NCI-H1092 (cell line): ENCODE measurements at places on chromosomes 4 and X.
A peak's percentile ranks its signal among the peaks of the same experiment; 100 is the strongest.

GRCh38 chr4:38109896-38110295 lies 149.7 kb downstream of the PTTG2 start:
- DNase-seq: no peak

DNA sequence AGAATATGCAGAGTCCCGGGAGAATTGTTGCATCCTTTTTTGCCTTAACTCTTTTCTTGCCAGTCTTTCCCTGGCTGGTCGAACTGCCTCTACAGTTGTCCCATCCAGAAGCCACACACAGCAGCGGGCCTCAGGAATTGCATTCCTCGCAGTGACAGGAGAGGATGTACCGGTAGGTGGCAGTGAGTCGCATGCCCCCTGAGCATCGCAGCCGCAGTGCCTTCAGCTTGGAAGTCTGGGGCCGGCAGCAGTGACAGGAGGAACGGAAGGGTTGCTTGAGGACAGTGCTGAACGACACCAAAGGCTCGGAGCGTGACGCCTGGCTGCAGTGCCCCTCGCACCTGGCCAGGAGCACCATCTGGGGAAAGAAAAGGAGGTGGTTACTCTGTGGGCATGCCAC lies 23.5 kb downstream of the NDP start:
- DNase-seq: no peak

GRCh38 chrX:41516999-41517765 lies 70.0 kb downstream of the NYX start:
- no peak for DNase-seq

- no peak for DNase-seq
Measured at GRCh38 chr4:48103483-48104139, 30.4 kb downstream of the TXK start.

GRCh38 chrX:102975016-102975415 lies 37.9 kb downstream of the RAB40AL start:
- DNase-seq: no peak

GRCh38 chrX:530726-531610 lies 99.6 kb upstream of the SHOX start:
- no peak for DNase-seq

GRCh38 chrX:105608745-105609144 lies 213.6 kb upstream of the NRK start:
- DNase-seq: no peak

GRCh38 chr4:41219421-41219950 lies 5.1 kb upstream of the APBB2 start:
- no peak for DNase-seq

DNA sequence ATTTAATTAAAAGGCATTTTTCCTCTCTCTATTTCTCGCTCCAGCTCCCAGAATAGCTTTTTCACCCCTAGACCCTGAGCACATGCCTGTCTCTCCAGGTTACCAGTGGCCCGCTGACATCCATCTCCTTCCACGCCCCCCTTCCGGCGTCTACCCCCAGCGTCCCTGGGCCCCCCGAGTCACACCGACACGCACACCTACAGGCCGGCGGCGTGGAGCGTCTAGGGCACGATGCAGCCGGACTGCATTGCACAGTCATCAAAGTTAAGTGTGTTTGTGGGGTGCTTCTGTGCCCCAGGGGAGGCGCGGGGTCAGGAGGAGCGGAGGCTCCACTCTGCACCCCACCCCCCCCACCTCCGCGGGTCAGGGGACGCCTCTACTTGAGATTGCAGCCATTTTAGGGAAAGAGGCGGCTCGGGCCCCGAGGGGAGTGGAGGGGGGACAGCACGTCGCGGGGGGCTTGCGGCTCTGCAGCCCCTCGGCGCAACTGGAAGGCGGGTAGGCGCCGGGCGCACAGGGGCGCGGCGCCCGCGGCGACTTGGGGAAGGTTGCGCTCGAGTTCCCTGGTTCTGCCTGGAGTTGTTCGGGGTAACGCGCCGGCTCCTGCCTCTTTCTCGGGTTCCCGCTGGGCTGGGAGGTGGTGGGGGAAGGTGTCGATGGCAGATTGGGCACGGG lies 112.7 kb downstream of the DHX15 start:
- no peak for DNase-seq

DNA sequence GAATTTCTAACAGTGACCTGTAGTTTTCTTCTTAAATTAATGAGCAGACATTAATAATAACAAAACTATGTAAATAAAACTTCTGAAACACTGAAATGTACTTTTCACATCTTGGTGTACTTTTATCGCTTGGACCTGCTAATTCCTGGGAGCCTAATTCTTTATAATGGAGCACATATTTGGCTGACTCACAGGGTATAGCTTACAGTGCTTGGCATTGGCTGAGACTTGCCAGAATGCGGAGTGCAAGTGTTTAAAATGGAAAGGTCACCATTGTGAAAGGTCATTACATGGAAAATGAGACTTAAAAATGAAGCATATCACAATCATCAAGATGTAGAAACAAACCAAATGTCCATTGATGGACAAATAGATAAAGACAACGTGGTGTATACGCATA lies 137.3 kb upstream of the PDLIM3 start:
- no peak for DNase-seq

- DNase-seq: no peak
Measured at GRCh38 chr4:26051240-26051639, 137.2 kb downstream of the SMIM20 start.

DNA sequence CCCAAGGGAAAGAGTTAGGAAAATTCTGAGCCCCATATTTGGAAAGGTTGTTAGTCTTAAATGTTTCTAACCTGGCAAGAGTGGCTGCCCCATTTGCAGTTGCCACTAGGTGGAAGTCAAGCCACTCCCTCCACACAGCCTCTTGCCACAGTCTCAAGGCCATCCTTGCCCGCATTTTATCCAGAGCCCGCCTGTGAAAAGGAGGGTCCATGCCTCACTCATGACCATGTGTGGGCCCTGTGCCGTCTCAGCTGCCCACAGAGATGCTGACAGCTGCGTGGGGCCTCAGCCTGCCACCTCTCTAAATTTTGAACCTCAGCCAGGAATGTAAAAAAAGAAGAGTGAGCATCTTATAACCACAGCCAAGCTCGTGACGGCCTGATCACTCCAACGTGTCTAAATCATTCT lies 201.5 kb upstream of the FAM241A start:
- peak; percentile 2 for DNase-seq

- no peak for DNase-seq
Measured at GRCh38 chr4:11631416-11631815, 202.7 kb upstream of the HS3ST1 start.

GRCh38 chr4:45663003-45663402 lies 460.9 kb downstream of the GABRG1 start:
- DNase-seq: no peak

DNA sequence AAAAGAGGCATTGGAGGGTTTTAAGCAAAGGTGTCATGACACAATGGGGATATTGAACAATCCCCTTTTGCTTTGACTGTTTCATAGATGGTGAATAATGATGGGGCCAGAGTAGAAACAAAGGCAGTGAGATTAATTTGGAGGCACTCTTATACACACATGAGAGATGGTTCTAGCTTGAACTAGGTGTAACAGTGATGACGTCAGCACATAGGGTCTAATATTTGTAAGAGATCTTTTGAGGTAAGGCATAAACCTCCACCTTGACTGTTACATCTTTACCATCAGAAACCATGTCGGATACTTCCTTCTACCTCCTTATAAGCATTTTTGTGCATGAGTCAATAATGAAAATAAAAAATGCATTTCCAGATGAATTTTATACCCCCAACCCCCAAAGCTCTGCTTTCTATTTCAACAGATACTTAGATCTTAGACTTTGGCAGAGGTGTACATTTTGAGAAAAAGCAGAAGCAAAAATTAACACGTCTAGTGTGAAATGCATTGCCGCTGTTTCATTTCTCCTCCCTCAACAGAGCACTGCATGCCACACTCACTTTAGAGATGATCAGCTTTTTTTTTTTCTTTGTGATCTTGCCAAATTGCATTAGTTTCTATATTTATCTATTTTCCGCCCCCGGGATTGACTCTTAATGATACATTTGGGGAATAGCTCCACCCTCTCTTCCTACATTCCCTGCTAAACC lies 87.2 kb downstream of the HS3ST1 start:
- DNase-seq: no peak

DNA sequence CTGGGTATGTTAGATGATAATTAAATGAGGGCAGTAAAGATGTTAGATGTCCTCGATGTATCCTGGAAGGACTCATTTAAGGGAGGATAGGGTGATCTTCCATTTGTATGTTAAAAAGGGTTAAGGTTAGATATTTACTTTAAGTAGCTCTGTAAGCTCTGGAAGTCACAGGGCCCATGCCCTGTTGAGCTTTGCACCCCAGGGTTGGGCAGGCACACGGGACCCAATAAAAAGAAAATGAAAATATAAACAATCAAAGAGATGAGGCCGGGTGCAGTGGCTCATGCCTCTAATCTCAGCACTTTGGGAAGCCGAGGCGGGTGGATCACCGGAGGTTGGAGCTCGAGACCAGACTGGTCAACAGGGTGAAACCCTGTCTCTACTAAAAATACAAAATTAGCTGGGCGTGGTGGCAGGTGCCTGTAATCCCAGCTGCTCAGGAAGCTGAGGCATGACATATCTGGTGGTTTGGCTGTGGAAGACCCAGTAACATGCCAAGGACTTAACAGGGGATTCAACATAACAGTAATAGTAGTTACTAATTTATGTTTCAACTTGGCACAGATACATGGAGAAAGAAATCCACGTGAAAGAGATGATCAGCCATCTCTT lies 16.9 kb upstream of the PHEX start:
- no peak for DNase-seq

- DNase-seq: peak; percentile 71
Measured at GRCh38 chr4:140861359-140862176, 105.4 kb upstream of the TBC1D9 start.

DNA sequence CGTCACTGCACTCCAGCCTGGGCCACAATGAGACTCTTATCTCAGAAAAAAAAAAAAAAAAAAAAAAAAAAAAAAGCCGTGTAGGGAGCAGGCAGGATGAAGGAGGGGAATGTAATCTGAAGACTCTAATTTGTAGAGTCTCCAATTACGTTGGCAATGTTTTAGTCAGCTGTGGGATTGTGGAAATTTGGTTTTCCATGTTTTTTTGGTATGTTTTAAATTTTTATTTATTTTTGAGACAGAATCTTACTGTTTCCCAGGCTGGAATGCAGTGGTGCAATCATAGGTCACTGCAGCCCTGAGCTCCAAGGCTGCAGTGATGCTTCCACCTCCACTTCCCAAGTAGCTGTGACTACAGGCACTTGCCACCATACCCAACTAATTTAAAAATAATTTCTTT lies 56.5 kb downstream of the NSD2 start:
- DNase-seq: no peak

- no peak for DNase-seq
Measured at GRCh38 chr4:80912350-80912749, 118.2 kb upstream of the BMP3 start.

- no peak for DNase-seq
Measured at GRCh38 chr4:5870701-5871100, 22.2 kb downstream of the CRMP1 start.

GRCh38 chr4:168039593-168039992 lies 52.7 kb upstream of the ANXA10 start:
- DNase-seq: no peak

DNA sequence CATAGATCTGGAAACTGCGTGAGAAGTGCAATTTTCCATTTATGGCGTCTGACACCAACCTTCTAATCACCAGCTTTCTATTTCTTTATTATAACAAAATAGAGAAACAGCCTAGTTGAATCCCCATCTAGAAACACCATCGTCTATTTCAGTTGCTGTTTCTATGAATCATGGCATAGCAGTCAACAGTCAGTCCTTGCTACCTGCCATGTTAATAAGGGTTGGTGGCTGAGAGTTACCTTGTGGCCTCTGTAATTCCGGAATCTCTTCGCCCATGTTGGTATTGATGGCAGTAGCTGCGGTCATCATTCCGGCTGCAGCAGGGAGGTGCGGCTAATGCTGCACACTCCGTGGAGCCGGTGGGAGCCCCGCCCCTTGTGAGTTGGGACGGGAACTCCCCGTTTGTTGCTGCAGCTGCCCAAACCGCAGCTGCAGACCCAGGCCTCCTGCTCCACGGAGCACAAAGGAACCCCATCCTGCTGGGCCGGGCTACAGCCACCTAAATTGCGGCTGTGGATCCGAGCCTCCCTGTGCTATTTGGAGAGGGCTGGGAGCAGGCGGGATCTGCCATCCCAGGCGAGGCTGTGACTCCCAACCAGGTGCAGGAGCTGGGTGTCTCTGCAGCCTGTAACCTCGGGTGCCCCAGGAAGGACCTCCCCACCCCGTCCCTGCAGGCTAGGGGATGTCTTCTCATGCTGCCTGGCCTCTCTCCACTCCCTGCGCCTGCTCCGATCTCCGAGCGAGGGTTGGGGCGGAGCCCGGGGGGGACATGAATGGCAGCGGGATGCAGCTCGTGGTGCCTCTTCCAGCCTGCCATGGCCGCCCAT lies 115.4 kb upstream of the STK26 start:
- no peak for DNase-seq

GRCh38 chr4:16415751-16416150 lies 189.5 kb upstream of the TAPT1 start:
- DNase-seq: no peak

DNA sequence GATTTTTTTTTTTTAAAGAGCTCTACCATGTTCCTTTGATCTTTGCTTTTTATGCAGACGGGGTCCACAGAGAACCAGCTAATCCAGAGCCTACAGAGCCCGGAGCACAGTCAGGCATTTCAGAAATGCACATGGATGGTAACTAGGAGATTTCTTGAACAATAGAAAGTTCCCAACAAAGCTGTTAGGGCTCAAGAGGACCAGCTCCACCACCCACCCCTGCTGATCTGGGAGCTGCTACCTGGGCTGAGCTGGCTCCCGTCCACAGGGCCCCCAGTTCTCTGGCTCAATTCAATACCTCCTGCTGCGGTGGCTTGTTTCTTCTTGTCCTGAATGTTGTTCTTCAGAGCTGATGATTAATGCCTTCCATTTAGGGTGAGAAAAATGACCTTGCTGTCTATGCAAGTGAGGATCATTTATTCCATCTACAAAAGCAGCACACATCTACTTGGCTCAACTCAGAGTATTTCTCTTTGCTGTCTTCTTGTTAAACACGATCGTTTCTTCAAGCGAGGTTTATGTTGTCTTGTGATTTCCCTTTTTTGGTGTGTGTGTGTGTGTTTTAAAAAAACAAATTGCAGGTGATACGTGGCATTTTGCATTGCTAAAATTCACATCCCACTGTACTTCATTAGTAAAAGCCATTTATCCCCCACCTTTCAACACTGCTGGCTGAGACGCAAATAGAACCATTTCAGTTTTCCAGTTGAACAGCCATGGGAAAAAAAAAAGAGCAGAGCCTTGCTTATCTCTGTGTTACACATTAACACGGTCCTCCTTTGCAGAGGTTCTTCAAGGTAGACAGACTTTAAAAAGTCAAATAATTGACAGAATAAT lies 31.3 kb downstream of the IGFBP7 start:
- no peak for DNase-seq

- DNase-seq: no peak
Measured at GRCh38 chrX:105265093-105265492, 44.6 kb upstream of the TEX13A start.

GRCh38 chrX:103120748-103121147 lies 27.8 kb upstream of the NXF3 start:
- no peak for DNase-seq
